ENCODE measurements at places on chromosomes 3 and 15.

GRCh38 chr3:139199421-139200010, 144.3 kb upstream of the MRPS22 start:
- DNase-seq: no peak

- DNase-seq: no peak
Observed at GRCh38 chr15:61220125-61220524, 9.0 kb downstream of the RORA start.

GRCh38 chr3:182818296-182818978, 25.1 kb downstream of the ATP11B start:
- no peak for DNase-seq

DNA sequence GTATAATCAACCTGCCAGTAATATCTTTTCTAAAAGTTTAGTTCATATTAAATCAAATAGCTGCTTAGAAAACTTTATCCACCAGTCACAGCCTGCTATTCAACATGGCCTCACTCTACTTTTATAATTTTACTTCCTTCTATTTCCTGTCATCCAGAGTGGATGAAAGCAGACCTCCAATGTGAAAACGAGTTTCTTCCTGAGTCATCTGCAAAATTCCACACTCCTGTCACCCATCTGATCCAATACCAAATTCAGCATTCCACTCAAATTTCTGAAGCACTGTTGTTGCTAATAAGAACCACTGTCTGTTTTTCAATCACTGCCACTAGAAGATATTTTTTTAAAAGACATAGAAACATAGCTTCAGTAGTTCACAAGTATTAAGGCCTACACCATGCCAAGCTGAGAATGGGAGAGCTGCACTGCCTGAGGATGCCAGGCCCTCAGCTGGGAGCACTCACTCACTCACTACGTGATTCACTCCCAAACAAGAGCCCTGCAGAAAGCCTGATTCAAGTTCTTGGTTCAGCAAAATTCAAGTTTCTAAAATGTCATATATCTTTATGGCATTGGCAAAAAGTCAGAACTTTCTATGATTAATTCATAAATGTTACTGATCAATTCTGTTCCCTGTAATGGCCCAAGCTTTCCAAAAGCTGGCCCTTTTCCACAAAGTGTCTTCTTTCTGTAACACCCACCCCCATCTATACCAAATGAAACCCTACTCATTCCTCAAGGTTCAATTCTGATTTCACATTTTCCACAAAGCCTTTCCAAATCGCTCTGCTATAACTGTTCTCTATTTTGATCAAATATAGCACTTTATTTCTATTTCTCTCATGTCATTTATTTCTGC, 82.9 kb downstream of the FSIP1 start:
- no peak for DNase-seq

DNA sequence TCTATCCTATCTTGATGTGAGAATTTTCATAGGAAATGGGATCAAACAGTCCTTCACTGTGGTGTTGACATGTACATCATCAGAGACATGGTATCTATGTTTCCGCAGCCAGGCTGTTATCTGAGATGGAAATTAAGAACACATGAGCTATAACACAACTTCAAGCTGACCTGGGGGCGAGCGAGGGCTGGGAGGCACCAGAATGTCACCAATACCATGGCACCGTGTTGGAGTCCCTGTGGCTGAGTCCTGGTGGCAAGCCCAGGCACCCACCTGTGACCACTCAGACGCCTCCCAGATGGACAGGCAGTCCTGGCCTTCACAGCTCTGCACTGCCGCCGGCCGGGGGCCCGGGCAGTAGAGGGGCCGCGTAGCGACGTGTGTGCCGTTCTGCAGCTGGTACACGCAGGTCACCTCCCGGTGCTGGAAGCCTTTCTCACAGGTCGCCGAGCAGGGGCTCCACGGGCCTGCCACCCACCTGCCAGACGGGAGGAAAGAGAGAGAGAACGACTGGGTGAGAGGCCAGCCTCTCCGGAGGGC, 263.9 kb upstream of the LYSMD4 start:
- no peak for DNase-seq

- peak; percentile 54 for DNase-seq
Observed at GRCh38 chr3:135895106-135895733, 70.3 kb upstream of the PPP2R3A start.

GRCh38 chr3:42027571-42027970, 63.6 kb upstream of the TRAK1 start:
- no peak for DNase-seq

GRCh38 chr3:181695661-181696491, 15.8 kb upstream of the SOX2 start:
- peak; percentile 82 for DNase-seq

- no peak for DNase-seq
Observed at GRCh38 chr3:169669816-169670215, 6.3 kb upstream of the MECOM start.

GRCh38 chr15:54197995-54198394, 219.8 kb downstream of the UNC13C start:
- no peak for DNase-seq

DNA sequence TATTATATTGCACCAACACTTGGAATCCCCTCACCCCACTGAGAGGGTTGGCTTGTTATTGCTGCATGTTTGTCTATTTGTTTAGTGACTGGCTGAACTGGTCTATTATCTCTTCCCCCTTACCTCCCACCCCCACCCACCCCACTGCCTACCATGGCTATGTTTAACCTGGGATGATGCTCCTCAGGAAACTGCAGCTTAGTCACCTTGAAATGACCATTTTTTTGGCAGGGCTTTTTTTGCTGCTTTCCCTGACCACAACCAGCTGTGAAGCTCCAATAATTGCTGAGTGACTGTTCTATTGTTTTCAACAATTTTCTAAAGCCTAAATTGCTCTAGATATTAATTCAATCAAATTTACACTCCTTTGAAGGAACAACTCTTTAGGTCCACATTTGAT, 137.9 kb upstream of the CADM2 start:
- DNase-seq: no peak

GRCh38 chr3:177751770-177752169, 554.5 kb upstream of the TBL1XR1 start:
- DNase-seq: no peak

DNA sequence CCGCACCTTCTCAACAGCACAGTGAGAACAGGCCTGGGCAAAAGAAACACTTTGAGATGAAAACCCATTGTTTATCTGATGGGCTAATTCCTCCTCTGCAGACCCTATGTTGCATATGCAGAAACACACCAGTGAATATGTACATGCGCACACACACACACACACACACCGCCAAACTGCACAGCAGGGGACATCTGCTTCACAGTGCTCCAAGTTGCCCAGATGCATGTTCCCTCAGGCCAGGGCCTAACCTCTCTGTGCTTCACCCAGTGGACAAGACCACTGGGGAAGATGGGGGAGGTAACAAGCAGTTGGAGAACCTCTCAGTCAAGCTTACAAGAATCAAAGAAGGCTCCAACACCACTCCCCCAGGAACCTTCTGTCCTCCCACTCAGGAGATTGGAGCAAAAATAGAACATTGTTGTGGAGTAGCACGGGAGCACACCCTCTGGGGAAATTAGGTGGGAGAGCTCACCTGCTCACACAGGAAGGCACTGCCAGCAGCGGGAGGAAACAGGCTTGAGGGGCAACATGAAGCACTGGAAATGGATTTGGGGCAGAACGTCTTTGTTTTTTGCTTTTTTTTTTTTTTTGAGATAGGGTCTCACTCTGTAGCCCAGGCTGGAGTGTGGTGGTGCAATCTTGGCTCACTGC, 13.0 kb downstream of the HCN4 start:
- DNase-seq: no peak

DNA sequence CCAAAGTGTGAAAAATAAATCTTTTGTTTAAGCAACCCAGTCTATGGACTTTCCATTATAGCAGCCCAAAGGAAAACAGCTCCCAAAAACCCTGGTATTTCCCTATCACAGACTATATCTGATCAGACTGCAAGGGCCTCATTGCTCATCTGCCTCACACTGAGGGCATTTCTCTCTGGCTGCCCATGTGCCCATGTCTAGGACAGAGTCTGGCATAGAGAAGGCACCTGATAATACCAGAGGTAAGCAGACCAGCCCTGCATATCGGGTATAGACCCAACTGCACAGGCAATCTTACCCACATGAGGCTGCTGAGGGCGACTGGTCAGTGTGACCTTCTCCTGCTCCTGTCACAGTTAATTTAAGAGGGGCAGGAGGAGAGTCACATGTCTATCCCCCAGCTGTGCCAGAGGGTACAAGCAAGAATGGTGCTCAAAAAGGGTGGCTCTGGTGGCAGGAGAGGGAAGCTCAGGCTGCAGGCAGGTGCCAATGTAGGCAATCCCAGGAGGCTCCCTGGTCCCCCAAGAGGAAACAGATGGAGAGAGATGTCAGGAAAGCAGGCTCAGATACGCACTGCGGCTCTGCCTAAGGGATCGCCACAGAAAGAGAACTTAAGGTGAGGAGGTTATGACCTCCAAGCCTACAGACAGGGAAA, 3.1 kb downstream of the CSRNP1 start:
- no peak for DNase-seq

DNA sequence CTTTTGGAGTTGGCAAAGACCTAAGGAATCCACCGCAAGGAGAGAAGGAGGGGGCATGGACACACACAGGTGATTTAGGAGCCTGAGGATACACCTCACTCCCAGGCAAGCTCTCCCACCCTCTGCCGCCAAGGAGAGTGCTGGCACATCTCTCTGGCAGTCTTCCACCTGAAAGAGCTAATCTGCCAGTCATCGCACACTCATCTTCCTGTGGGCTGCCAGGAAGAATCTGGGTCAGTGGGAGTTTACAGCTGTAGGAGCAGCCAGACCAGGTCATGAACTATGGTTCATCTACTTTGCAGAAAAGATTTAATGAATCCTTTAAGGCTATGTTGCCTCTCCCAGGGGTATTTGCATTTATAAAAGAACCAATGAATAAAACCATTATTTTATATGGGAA, 170.6 kb upstream of the TSC22D2 start:
- DNase-seq: no peak

GRCh38 chr15:60800299-60801072, 321.5 kb upstream of the ICE2 start:
- DNase-seq: no peak

DNA sequence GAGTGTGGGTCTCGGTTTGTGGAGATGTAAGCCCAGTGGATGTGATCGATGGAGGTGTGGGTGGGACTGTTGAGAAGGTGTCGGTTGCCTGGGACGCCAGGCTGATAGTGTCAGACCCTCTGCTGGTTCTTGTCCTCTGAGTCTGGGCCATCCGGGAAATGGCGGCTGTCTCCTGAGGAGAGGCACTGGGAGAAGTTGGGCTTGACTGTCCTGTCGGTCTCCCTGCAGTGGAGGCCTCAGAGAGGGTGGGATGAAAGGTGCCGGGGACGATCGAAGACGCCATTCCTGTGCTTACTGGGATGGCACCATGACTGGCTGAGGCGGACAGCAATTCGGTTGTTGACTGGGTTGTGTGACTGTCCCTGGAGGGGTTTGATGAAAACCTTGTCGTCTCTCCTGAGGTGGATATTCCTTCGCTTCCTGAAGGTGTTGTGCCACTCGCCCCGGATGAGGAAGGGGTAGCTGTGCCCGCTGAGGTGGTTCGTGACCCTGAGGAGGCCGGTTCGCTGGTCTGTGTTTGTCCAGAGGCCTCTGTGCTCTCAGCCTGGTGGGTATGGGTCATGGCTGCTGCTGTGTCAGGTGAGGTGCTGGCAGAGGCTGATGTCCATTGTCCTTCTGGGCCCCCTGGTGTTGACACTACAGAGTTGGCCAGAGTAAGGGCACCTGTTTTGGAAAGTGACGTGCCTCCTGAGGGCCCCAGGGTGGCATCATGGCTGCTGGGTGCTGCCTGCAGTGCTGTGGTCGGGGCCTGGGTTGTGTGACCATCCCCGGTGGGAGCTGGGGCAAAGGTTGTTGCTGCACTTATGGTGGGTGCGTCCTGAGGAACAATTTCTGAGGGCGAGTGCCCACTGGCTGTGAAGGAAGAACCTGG, 22.8 kb downstream of the MUC4 start:
- DNase-seq: no peak

GRCh38 chr3:117853923-117854668, 1144.5 kb downstream of the TUSC7 start:
- DNase-seq: no peak

GRCh38 chr3:145898487-145898886, 262.5 kb downstream of the PLOD2 start:
- no peak for DNase-seq

- DNase-seq: no peak
Observed at GRCh38 chr3:55813268-55814097, 326.4 kb upstream of the WNT5A start.

DNA sequence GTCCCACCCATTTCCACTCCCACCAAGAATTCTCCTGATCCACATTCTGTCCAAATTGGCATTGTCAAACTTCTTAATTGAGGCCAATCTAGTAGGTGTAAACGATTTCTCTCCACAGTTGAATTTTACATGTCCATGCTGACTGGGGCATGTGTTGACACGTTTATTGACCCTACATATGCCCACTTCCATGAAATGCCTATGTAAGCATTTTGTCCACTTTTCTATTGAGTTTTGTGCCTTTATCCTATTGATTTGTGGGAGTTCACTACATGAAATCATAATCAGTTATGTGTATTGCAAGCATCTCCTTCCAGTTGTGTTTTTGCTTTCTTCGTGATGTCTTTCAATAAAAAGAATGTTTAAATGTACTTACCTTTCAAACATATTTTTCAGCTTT, 141.7 kb upstream of the NSMCE3 start:
- no peak for DNase-seq

DNA sequence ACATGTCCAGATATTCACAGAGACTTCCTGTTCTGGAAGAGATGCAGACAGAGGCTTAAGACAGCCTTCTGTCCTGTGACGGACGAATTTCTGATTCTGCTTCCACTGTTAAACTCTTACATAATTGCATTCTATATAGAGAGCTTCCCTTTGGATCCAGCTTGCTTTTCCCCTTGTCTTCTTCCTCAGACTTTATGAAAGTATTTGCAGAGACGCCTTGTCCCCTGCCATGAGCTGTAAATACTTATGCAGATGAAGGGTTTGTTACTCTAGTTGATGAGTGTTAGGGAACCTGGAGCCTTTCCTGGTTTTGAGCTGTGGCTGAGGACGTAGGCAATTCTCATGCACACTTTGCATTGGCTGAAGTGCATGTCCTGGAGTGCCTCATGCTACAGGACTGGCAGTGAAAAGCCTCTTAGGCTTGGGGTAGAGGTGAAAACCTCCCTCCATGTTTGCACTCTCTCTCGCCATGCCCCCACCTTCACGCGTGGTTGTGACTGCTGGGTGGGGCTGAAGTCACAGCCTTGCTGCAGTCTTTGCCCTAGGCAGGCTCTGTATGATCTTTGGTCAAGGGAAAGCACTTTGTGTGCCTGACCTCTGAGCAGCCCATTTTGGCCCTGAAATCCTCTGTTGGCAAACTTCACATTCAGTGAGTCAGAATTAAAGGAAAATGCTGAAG, 286.6 kb downstream of the PTPRG start:
- DNase-seq: no peak

Data from globus pallidus (tissue), 1 donor.